ENCODE measurements at places on chromosomes 7 and 10. TPM values are rescaled to one million over a fixed set of nuclear protein-coding genes. Genes with fewer than 3 reads are reported as not detected.

ABCB1 gene
- total RNA-seq = 1.3 TPM

MOGAT3 gene
- not detected for total RNA-seq

NUTM2D gene
- 0.44 TPM for total RNA-seq

ODAD2 gene
- total RNA-seq = 0.60 TPM

MGAM2 gene
- not detected for total RNA-seq

SOSTDC1 gene
- not detected for total RNA-seq

SFRP5 gene
- total RNA-seq = not detected
